A549 treated with AZD2906 at 1 μM for 4 hours (cell line): ENCODE measurements at places on chromosomes 5 and 9. TPM values are rescaled to one million over a fixed set of nuclear protein-coding genes. Genes with fewer than 3 reads are reported as not detected.

IFNA21 gene
- not detected in 5 replicates for total RNA-seq

SGCD gene
- 3.2 to 5.4 TPM (median 4.1 TPM) in 5 replicates for total RNA-seq

GPR150 gene
- total RNA-seq = 0.07 to 0.20 TPM (median 0.13 TPM) in 5 replicates

CDH6 gene
- total RNA-seq = 0.07 to 0.11 TPM (median 0.07 TPM) in 4 of 5 replicates, not detected in the other

SPINK13 gene
- 0.24 to 0.66 TPM (median 0.38 TPM) in 5 replicates for total RNA-seq

NSG2 gene
- 0.15 TPM in 1 of 5 replicates, not detected in the others for total RNA-seq

SAXO1 gene
- not detected in 5 replicates for total RNA-seq

CD14 gene
- 3.2 to 4.2 TPM (median 4.0 TPM) in 5 replicates for total RNA-seq

PTGS1 gene
- total RNA-seq = 1.5 to 2.0 TPM (median 1.8 TPM) in 5 replicates

SLC6A18 gene
- total RNA-seq = 0.24 TPM in 1 of 5 replicates, not detected in the others

ATG10 gene
- 6.9 to 9.3 TPM (median 8.1 TPM) in 5 replicates for total RNA-seq

ORM2 gene
- total RNA-seq = not detected in 5 replicates

GRM6 gene
- not detected in 5 replicates for total RNA-seq

WWC1 gene
- total RNA-seq = 70.2 to 81.2 TPM (median 73.2 TPM) in 5 replicates

CTSV gene
- total RNA-seq = 13.0 to 15.3 TPM (median 14.2 TPM) in 5 replicates

KCTD16 gene
- total RNA-seq = 0.01 to 0.07 TPM (median 0.03 TPM) in 5 replicates

ADRA1B gene
- 21.8 to 24.5 TPM (median 23.0 TPM) in 5 replicates for total RNA-seq

SH3GL2 gene
- total RNA-seq = 0.06 to 0.41 TPM (median 0.07 TPM) in 5 replicates

SPTAN1 gene
- 129 to 153 TPM (median 147 TPM) in 5 replicates for total RNA-seq

WDR38 gene
- 0.11 to 0.23 TPM (median 0.14 TPM) in 5 replicates for total RNA-seq

TRIP13 gene
- total RNA-seq = 62.7 to 68.3 TPM (median 65.8 TPM) in 5 replicates

SLC27A6 gene
- 0.03 to 0.07 TPM (median 0.05 TPM) in 4 of 5 replicates, not detected in the other for total RNA-seq

ZNF608 gene
- 0.81 to 1.4 TPM (median 0.88 TPM) in 5 replicates for total RNA-seq
